NCI-H526 (cell line): ENCODE measurements at places on chromosomes 6 and 20.

DNA sequence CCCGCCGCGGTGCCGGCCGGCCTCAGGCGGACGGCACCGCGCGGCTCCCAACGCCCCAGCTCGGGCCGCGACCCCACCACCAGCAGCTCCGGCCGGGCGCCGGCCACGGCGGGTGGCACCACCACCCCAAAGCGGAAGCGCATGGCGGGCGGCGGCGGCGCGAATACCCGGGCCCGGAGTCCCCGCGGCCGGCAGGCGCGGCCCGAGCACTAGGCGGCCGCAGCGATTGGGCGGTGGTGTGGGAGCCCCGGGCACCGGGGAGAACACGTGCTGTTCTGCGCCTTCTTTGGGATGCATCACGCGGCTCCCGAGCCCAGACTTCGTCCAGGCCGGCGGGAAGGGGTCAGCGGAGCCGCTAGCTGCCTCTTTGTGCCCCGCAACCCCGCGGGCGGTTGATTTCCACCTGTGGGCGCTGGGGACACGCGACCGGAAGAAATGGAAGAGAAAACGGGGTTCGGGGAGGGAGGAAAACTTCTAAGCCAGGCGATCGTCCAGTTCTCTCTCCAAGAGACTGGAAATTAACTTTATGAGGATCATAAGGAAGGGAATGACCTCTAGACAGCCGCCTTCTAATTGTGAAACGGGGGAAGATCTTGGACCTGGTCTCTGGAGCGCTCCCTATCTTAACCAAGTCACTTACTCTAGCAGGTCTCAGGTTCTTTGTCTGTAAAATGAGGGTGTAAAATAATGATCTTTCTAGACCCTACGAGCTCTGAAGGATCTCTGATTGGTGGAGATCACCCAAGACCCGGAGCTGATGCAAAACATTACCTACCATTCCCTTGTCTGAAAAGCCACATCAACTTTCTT is at the start of gene EPM2A:
TSS of gene EPM2A (minus strand) at position 165 of the 810 bp plus-strand sequence. CDS start at position 143, 22 bp downstream.
- DNase-seq = peak; percentile 46

GRCh38 chr6:132687306-132687705 is 26.5 kb downstream of the VNN1 start:
- DNase-seq = no peak

DNA sequence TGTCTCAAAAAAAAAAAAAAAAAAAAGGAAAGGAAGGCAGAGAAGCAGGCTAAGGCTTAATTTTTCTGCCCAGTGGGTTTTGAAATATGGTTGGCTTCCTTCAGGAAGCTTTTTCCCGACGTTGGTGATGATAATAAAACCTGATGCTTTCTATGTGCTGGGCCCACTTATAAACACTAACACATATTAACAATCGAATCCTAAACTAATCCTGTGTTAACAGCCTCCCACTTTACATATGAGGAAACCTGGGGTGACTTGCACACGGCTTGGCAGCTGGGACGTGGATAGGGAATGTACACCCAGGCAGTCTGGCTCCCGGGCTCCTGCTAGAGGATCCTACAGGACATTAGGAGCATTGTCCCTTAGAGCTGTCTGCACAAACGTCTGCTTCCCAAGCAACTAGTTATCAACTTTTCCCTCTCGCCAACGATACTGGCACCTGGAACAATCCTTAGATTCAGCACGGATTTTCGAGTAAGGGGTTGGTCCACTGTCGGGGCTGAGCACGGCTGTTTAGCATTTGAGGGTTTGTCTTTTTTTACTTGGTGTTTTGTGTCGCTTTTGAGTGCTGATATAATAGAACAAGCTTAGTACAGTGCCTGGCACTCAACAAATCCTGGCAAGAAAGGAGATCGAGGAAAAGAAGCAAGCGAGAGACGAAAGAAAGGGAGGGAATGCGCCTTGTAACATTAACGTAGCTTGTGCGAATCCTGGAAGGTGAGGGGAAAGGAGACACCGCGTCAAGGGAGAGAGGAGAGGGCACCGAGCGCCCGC is 622 bp upstream of the KIZ start:
- DNase-seq = peak; percentile 84

DNA sequence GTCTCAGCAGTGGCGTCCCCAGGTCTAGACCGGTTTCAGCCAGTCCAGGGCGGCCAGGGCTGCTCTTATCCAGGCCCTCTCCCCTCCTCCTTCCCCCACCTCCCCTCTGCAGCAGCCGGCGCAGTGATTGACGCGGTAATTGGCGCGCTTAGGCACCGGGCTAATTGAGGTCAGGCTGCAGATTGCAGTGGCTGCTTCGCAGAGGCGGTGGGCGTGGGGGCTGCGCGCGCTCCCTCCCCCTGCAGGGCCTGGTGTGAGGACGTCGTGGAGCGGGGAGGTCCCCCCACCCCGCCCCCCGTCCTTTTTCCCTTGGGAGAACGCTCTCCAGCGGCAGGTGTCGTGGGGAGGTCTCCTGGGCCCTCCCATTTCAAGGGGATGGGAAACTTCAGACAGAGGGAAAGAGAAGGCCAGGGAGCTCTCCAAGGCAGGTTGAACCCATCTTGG is 70.4 kb upstream of the BLCAP start:
- peak; percentile 70 for DNase-seq

GRCh38 chr6:158328952-158329351 is 16.7 kb downstream of the TULP4 start:
- no peak for DNase-seq

GRCh38 chr6:147195510-147195909 is 8.7 kb upstream of the STXBP5 start:
- no peak for DNase-seq

DNA sequence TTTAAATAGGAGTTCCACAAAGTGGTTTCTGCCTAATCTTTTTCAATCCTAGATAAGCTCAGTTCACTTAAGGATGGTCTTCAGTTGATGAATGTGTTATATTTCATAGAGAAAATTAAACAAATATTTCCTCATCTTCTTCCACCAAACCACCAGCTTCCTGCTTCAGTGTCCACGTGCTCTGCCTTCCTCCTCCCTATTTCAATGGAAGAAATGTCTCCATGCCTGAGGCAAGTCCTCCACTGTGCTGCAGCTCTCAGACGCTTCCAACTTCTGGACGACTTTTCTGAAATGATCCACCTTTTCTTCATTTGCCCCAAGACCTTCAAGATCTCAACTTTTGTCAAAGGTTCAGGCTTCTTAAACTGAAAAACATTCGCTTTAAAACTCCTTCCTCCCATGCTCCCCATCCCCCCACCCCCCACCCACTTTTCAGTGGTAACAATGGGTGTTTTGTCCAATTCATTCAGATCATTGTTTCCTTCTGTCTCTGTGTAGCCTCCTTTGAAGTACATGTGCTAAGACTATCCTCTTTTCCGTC is 25.3 kb upstream of the FABP7 start:
- DNase-seq = no peak

DNA sequence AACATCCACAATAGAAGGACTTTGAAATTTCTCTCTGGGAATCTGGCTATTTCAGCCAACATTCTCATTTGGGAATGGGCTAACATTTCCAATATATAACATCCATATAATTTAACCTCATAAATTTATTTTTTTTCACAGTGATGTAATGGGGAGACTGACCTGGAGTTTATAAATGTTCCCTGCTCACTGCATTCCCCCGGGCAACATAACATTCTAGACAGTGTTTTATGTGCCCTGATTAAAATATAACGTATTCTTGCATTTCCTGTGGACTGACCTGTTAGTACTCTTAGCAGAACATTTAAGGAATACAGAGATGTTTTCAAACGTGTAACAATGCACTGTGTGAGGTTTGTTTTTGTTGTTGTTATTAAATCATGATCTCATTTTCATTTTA is 20.9 kb downstream of the TSHZ2 start:
- no peak for DNase-seq

GRCh38 chr6:35188886-35189285 is 24.9 kb upstream of the SCUBE3 start:
- no peak for DNase-seq

DNA sequence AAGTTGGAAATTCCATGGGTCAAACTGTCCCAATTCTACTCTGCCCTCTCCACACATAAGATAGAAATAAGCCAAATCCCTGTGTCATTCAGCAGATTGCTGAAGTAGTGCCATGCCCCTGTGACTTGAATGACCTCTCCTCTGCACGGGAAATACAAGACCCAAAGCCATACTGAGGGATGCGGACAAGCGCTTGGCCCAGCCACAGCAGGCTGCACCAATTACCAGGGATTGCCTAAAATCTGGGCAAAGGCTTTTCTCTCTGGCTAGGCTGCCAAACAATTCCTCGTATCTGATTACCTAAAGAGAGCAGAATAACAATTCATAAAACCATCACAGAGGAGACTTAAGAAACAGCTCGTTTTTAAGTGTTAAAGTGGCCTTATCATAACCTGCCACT is 421.8 kb upstream of the JARID2 start:
- DNase-seq = no peak

- no peak for DNase-seq
These were observed 94.0 kb upstream of the NHSL1 start for GRCh38 chr6:138593124-138593877.
